ENCODE measurements at places on chromosomes 2 and 18.

GRCh38 chr2:165818920-165819319 lies 24.9 kb upstream of the GALNT3 start:
- DNase-seq, result no peak

GRCh38 chr2:6626401-6627012 lies 239.2 kb downstream of the CMPK2 start:
- DNase-seq, result no peak

GRCh38 chr2:36361396-36361795 lies 5.8 kb downstream of the CRIM1 start:
- no peak for DNase-seq

DNA sequence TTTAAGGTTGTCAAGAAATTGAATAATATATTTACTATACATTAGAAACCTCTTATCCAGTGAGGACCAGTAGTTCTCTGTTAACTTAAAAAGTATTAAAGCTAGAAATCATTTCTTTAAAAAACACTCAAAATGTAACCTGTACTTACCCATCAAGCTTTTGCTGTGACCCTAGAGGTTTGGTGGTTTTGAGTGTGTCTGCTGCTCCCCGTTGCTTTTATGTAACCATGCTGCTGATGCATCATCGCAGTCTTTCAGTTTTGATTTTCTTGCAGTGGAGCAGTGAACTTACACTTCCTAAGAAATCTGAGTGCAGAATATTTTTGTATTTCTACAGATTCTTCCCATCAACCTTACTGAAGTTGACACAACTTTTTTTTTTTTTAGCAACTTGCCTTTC lies 34.2 kb downstream of the MRPS9 start:
- no peak for DNase-seq

GRCh38 chr2:197707316-197708213 lies 2.4 kb downstream of the MARS2 start:
- no peak for DNase-seq

DNA sequence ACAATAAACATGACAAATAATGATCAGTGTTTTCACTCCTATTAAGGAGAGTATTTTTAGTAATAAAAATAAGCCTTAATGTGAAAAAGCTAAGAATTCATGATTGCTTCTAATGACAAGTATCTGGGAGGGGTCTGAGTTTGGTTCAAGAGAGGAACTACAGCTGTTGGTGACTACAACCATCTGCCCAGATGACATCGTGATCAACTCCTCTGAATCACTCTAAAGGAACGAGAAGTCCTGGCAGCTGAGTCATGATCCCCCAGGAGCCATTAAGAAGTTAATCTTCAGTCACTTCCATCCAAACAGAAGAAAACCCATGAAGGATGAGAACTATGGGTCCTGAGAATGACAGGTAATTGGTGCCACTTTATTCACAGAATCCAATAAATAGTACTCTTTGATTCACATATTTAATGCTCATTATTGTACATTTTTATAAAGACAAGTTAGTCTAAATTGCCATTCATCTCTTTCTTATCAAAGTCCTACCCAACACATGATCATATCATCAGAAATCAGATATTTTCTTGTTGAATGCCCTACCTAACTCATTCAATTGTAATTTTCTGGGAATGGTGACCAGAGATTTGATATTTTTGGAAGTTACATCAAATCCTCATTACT lies 6.8 kb downstream of the TFPI start:
- peak; percentile 76 for DNase-seq

GRCh38 chr2:55957142-55957541 lies 33.6 kb upstream of the EFEMP1 start:
- no peak for DNase-seq

- DNase-seq, result no peak
Measured at GRCh38 chr2:196160101-196160500, 11.3 kb downstream of the STK17B start.

- no peak for DNase-seq
Measured at GRCh38 chr2:68282811-68283418, 30.6 kb upstream of the PPP3R1 start.

- no peak for DNase-seq
Measured at GRCh38 chr18:79569720-79570119, 109.9 kb upstream of the CTDP1 start.

DNA sequence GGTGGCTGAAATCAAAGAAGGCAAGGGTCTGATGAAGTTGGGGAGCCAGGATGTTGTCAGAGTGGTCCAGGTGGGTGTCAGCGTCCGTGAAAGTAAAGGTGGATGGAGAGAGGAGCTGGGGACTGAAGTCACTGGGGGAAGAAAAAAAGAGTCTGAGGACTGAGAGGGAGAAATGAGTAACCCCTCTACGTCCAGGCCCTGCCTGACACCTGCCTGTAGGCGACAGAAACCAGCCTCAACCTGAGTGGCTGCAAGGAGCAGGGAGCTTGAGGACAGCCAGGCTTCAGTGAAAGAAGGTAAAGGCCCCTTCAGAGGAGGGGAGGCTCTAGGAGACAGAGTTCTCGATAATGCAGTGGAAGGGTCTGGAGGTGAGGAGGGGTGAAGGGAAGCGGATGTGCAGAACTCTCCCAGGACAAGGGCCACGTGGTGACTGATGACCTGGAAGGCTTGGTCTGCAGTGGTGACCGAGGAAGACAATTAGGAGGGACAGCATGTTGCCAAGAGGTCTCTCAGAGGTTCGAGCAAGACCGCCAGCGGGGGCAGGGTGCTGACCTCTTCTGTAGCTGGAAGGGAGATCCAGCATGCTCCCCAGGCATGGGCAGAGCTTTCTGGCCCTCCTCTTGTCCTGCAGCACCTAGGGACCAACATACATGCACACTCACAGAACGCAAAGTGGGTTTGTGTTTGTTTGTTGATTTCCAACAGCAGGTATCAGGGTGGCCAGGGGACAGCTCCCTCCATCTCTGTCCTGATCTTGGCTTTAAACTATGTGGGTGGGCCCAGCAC lies 86.6 kb upstream of the TMEM247 start:
- no peak for DNase-seq

DNA sequence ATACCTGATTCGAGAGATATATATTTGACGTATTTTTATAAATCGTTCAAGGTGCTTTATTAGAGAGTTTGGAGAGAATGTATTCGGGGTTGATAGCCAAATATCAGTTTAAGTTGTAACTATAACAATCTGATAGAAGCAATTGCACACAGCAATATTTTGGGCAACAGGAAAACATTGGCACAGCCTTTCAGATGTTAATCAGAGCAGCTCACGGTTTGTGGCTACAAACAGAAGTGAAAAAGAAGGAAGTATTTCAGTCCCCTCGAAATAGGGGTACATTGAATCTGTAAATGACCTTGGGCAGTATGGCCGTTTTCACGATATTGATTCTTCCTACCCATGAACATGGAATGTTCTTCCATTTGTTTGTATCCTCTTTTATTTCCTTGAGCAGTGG lies 20.6 kb downstream of the SERPINB10 start:
- DNase-seq, result no peak

- no peak for DNase-seq
Measured at GRCh38 chr2:172135446-172135845, 32.7 kb upstream of the DLX2 start.

GRCh38 chr18:76234676-76235060 lies 260.4 kb downstream of the ZNF516 start:
- DNase-seq, result no peak

DNA sequence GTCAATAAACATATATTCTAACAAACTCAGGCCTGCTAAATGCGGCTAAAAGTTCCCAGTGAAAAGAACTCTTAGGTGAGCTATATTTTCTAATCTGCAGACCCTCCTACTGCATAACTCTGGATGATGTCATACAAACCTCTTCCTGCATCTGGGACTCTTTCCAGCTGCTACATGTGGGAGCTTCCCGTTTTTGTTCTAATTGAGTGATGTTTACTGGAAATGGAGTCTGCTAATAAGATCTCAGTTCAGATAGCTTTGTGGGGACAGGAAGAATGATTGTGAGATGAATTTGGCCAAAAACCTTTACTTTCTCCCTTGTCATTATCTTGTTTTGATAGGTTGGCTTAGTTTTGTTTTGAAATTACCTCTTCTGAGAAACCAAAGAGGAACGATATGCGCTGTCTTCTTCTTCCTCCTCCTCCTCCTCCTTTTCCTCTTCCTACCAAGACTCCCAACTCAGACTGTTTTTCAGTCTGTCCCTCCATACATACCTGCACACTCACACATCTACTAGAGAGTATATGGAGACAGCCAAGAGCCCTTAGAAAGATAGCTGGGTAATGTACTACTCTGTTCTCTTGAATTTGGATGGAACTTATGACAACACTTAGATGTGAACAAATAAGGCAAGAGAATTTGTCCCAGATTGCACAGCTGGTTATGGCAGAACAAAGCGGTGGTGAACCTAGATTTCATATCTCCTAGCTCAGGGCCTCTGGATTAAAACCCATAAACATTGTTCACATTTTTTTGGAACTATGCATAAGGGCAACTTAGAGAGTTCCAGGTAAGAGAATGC lies 39.8 kb upstream of the AAK1 start:
- DNase-seq, result no peak

GRCh38 chr2:36318547-36318946 lies 37.0 kb upstream of the CRIM1 start:
- DNase-seq, result no peak

DNA sequence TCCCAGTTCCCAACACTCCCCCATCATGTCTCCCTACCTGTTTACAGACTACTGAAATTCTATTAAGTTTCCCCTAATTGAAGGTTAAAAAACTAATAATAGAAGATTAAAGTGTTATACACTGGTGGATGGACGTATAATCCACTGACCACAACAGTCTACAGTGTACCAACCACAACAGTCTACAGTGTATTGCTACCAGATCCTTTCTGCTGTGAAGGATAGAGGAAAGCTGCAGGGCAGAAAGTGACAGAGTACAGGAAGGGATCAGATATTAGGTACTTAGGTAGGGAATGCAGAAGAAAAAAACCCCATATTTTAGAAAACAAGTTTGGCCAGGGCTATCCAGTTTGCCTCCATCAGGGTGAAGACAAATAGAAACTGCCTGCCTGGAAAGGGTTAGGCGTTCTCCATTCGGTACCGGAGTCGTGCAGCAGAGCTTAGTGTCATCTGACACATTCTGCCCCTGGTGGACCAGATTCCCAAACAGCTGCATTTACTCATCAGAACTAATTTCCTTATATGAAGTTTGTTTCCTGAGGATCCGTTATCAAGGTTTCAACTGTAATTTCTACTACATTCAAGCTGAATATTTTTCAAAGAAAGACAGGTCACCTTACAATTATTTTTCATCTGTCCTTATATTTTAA lies 49.9 kb downstream of the KLF7 start:
- no peak for DNase-seq

- no peak for DNase-seq
Measured at GRCh38 chr18:45342166-45342565, 273.1 kb upstream of the SLC14A2 start.

DNA sequence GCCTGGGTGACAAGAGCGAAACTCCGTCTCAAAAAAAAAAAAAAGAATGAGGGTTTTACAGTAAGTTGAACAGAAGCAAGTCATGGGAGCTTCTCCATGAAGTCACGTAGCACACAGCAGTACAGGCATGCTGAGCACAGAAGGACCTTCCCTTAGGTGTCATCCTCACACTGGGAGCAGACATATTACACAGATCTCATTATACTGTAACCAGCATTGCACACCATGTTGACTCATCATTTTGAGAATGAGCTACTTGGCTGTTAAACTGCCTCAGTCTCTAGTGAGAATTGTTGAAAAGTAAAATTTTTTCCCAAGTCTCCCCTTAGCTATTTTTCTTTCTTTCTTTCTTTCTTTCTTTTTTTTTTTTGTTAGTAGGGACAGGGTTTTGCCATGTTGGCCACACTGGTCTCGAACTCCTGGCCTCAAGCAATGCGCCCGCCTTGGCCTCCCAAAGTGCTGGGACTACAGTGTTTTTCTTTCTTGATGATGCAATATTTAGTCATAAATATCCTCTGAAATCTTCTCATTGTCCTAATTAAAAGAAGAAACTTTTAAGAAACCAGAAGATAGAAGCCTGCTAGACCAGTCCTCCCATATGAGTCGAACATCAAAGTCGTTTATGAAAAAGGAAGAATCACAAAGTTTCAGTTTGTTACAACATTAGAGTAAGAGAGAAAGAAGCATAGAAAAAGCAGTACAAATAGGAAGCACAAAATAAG lies 37.9 kb upstream of the PPP1CB start:
- no peak for DNase-seq

DNA sequence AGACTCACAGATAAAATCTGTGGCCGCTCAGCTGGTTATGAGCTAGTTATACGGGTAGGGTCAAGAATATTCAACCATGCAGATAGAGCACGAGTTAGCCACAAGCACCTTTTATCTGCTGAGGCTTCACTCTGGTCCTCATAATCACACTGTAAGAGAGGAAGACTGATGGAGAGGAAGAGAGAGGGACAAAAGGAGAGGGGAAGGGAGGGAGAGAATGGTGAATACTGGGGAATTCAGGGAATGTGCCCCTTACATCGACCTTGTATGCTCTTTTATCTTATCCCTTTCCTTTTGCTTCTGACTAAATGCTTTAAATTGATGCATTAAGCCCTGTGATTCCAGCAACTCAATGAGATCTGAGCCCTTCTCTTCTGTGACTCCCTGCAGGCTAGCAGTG lies 333.1 kb downstream of the DSEL start:
- DNase-seq, result no peak

DNA sequence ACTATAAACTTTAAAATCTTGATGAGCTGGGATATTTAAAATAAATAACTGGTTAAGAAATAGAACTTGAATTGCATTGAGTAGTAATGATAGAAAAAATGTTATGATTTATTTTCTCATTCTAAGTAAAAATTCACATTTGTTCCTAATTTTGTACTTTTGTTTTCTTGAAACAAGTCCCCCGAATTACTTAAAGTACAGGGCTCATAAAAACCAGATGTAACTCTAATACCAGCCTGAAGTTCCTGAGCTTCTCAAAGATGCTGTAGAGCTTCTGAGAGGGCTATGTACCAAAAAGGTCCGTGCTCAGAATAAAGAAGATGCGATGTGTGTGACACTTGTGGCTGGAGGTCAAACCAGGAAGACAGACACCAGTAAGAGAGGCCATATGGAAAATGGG lies 116.1 kb upstream of the TACR1 start:
- no peak for DNase-seq

DNA sequence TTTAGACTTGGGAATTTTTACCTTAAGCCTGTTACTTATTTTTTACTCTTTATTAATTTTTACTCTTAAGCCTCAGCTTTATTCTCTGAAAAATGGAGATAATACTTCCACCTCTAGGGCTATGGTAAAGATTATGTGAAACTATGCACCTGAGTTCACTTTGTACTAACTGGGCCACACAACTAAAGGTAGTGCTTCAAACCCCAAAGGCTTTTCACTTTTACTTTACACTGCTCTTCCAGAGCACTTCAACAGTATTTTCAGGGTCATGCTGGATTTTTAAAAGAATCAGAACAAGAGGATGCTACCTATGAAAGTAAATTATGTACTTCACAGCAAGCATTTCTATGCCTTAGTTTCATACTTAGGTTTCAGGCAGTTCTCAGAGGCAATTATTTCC lies 27.8 kb downstream of the MEX3C start:
- no peak for DNase-seq

- DNase-seq, result no peak
Measured at GRCh38 chr18:25145731-25146511, 206.0 kb downstream of the ZNF521 start.

- DNase-seq, result no peak
Measured at GRCh38 chr2:25255745-25256487, 85.8 kb downstream of the DNMT3A start.

- no peak for DNase-seq
Measured at GRCh38 chr2:160551259-160551658, 57.7 kb upstream of the RBMS1 start.

- no peak for DNase-seq
Measured at GRCh38 chr2:3584076-3584475, 9.0 kb downstream of the RPS7 start.

- DNase-seq, result no peak
Measured at GRCh38 chr2:121134728-121135127, 150.3 kb downstream of the TFCP2L1 start.
